ENCODE measurements at places on chromosomes 1 and 21. TPM values are rescaled to one million over a fixed set of nuclear protein-coding genes. Genes with fewer than 3 reads are reported as not detected.

The PRR9 gene
- not detected for polyA plus RNA-seq

DNA sequence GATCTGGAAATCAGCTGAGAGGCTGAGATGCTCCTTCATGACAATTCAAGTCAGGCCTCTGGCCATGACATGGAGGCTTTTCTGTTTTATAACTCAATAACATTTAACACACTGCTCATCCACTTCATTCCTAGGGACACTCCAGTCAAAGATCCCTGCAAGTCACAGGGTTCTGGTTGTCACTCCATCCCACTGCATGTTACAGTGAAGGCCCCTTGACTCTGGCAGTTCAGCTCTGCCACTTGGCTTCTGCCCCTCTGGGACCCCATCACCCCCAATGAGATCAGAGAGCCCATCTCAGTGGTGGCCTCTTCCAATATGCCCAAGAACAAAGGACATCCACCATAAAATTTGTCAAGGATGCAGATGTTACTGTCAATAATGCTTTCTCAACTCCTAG lies 10.0 kb upstream of the FAM110D start:
- no peak for DNase-seq

GRCh38 chr1:28640766-28641165 lies 2.1 kb downstream of the TAF12 start:
- peak; percentile 8 for DNase-seq

DNA sequence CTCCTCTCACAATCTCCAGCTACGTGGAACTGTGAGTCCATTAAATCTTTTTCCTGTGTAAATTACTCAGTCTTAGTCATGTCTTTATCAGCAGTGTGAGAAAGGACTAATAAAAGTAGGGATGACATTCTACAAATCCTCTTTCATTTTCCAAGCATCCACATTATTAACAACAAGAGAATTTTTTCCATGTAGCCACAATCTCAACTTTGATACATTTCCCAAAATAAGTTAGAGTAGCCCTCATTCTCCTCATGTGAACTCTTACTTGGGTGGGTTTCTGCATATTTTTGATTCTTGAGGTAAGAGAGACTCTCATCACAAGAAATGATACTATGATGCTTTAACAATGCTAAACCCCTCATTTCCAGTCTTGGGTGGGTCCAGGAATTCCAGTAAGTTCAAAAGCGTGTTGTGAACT lies 52.8 kb downstream of the TNFSF18 start:
- no peak for DNase-seq

DNA sequence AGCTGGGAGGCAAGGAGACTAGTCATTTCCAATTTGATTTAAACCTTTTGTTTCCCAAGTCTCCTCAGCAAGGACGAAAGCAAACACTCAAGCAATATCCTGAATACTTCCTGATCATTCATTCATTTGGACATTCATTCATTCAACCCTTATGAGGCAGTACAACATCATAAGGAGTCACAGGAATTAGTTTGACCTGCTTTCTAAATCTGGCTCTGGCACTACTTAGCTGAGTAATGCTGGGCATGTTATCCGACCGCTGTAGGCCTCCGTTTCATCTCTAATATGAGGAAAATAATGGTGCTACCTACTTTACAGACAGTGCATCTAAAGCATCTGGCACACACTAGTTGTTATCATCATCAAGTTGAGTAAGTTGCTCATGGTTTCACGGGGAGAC lies 11.7 kb downstream of the FAM78B start:
- DNase-seq, result no peak

- DNase-seq, result no peak
Measured at GRCh38 chr21:29477941-29478340, 179.2 kb downstream of the BACH1 start.
